ENCODE measurements at places on chromosomes 1 and 21.

DNA sequence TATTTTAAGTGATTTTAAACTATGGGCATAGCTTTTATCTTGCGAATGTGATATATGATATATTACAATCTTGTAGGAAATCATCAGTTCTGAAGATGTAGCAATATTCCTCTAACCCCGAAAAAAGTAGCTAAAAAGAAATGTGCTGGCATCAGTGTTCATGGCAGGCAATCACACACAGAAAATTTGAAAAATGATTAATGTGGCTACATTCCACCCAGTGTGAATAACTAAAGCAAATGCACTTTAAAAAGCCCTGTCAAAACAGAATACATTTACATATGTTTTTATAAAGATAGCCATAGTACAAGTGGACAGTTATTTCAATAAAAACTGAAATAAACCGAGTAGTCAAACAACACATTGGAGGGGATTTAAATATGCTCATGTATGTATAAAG lies 260.2 kb downstream of the HHAT start:
- no peak overlapping the region for H3K4me3 ChIP-seq
- H3K27ac ChIP-seq, result no peak overlapping the region
- no peaks in the 10 kb centered on the region for H3K4me1 ChIP-seq
- no peak for DNase-seq
- no peaks in the 10 kb centered on the region for H3K27me3 ChIP-seq

DNA sequence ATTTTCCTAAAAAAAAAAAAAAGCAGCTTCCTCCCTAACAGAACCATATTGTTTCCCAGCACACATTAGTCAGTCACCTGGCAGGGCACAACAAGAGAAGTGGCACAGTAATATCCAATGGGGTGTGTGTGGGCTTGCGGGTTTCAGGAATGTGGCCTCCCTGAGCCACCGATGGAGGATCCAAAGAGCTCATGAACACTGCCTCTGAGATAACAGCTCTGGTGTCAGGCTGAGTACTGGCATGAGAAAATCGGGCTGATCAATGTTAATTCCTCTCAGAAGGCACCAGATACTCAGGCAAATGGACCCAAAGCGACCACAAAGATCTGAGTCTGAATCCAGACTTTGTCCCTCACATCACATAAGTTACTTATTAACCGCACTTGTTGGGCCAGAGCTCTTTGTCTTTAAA lies 2.2 kb upstream of the LYPD8 start:
- no peaks in the 10 kb centered on the region for H3K36me3 ChIP-seq
- H3K4me3 ChIP-seq, result peak overlapping the region; percentile 24
- no peaks in the 10 kb centered on the region for H3K4me1 ChIP-seq
- DNase-seq, result peak; percentile 61
- peak overlapping the region; percentile 89 for H3K27ac ChIP-seq
- no peaks in the 10 kb centered on the region for H3K27me3 ChIP-seq

GRCh38 chr1:76388261-76388660 lies 313.7 kb downstream of the ST6GALNAC3 start:
- H3K36me3 ChIP-seq, result no peaks in the 10 kb centered on the region
- no peaks in the 10 kb centered on the region for H3K4me1 ChIP-seq
- no peak overlapping the region for H3K27ac ChIP-seq
- no peak overlapping the region for H3K4me3 ChIP-seq
- no peak for DNase-seq
- H3K27me3 ChIP-seq, result no peaks in the 10 kb centered on the region

GRCh38 chr1:229716069-229716468 lies 90.0 kb downstream of the URB2 start:
- no peak overlapping the region for H3K27ac ChIP-seq
- no peak for DNase-seq
- no peaks in the 10 kb centered on the region for H3K27me3 ChIP-seq
- no peak overlapping the region for H3K4me3 ChIP-seq
- H3K36me3 ChIP-seq, result no peaks in the 10 kb centered on the region

- H3K36me3 ChIP-seq, result no peaks in the 10 kb centered on the region
- no peak overlapping the region for H3K27ac ChIP-seq
- DNase-seq, result no peak
Measured at GRCh38 chr1:180136968-180137356, 17.7 kb upstream of the QSOX1 start.

GRCh38 chr21:42021371-42022090 lies 11.4 kb upstream of the ZBTB21 start:
- H3K36me3 ChIP-seq, result no peaks in the 10 kb centered on the region
- no peaks in the 10 kb centered on the region for H3K27me3 ChIP-seq
- no peak overlapping the region for H3K4me3 ChIP-seq

GRCh38 chr1:228852024-228852423 lies 116.7 kb downstream of the RHOU start:
- H3K27ac ChIP-seq, result peak overlapping the region; percentile 83
- H3K4me3 ChIP-seq, result no peak overlapping the region
- no peaks in the 10 kb centered on the region for H3K27me3 ChIP-seq

All from Peyer's patch (tissue), 4 donors.